Breast epithelium (tissue), 4 donors: ENCODE measurements at places on chromosomes 1 and 21. TPM values are rescaled to one million over a fixed set of nuclear protein-coding genes. Genes with fewer than 3 reads are reported as not detected.

- no peak overlapping the region for H3K4me3 ChIP-seq
- no peak overlapping the region for H3K27ac ChIP-seq
- H3K4me1 ChIP-seq, result no peaks in the 10 kb centered on the region
- H3K27me3 ChIP-seq, result no peaks in the 10 kb centered on the region
- H3K36me3 ChIP-seq, result no peaks in the 10 kb centered on the region
- no peak for DNase-seq
These were observed 224.7 kb downstream of the CAMTA1 start for GRCh38 chr1:7009741-7010525.

DNA sequence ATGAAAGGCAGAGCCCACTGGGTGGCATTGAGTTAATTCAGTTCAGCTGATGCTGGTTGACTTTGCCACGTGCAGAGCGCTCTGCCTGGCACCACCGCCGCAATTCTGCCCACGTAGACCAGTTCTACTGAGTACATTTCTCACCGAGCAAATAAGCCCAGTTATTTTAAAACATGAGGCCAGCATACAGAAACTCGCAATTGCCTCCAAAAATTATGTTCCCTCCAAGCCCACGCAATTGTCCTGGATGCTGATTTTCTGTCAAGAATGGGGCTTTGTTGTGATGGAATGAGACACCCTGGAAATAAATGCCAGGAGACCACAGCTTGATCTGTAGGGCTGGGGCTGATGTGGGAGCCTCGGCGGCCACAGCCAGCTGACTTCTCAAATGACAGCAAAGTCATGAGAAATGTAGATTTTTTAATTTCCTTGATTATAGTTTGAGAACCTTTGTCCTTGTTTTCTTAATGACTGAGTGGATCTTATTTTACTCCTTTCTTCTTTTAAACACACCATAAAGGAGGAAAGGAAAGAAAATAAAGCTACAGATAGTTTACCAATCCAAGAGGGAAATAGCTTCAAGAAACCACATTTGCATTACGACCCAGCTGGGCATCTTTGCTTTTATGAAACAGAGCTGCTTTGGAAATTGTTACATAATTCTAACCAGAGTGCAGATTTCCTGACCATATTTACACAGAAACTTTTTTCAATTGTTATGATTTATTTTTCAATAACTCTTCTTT lies 11.6 kb upstream of the PARP1 start:
- H3K27ac ChIP-seq, result no peak overlapping the region
- H3K4me1 ChIP-seq, result no peaks in the 10 kb centered on the region
- H3K36me3 ChIP-seq, result no peaks in the 10 kb centered on the region
- no peak overlapping the region for H3K4me3 ChIP-seq

DNA sequence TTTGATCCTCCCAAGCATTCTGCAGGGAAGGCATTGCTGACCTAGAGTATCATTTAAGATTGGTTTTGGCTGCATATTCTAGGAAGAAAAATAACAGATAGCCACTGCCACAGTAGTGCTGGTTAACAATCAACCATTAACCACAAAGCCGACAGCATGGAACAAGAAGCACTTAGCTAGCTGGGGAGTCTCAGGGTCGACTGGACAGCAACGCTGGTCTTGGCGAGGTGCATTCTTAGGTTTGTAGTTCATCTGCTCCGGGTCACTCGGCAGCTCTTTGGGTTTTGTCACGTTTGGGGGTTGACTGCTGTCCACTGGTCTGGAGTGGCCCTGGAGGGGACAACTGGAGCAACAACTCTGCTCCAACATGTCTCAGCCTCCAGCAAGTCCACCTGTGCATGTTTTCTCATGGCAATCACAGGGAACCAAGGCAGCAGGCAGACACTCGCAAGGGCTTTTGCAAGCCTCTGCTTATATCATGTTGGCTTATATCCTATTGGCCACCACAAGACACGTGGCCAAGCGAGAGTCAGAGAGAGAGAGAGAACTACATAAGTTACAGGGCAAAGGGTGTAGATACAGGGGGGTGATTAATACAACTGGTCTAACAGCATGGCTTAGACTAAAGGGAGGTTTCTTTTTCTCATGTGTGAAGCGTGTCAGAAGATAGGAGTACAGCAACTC lies 99.5 kb downstream of the LACTBL1 start:
- H3K36me3 ChIP-seq, result no peaks in the 10 kb centered on the region
- H3K27me3 ChIP-seq, result no peaks in the 10 kb centered on the region
- no peaks in the 10 kb centered on the region for H3K4me1 ChIP-seq
- no peak for DNase-seq
- H3K27ac ChIP-seq, result no peak overlapping the region

DNA sequence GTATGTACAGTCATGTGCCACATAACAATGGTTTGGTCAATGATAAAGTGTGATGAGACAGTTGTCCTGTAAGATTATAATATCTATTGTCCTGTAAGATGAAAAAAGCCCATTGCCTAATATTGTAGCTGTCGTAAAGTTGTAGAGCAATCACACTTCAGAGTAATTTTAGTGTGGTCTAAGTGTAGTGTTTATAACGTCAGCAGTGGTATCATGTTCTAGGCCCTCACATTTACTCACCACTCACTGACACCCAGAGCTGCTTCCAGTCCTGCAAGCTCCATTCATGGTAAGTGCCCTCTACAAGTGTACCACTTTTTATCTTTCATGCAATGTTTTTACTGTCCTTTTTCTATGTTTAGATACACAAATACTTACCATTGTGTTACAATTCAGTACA lies 259.9 kb upstream of the RAB4A start:
- no peak overlapping the region for H3K4me3 ChIP-seq
- H3K27ac ChIP-seq, result no peak overlapping the region
- DNase-seq, result no peak
- H3K27me3 ChIP-seq, result no peaks in the 10 kb centered on the region
- no peaks in the 10 kb centered on the region for H3K4me1 ChIP-seq

- no peak overlapping the region for H3K27ac ChIP-seq
- H3K36me3 ChIP-seq, result no peaks in the 10 kb centered on the region
- DNase-seq, result no peak
- no peaks in the 10 kb centered on the region for H3K27me3 ChIP-seq
- H3K4me1 ChIP-seq, result no peaks in the 10 kb centered on the region
- no peak overlapping the region for H3K4me3 ChIP-seq
These were observed 24.6 kb upstream of the RUNX3 start for GRCh38 chr1:24954631-24955030.

GRCh38 chr1:36366091-36366661 lies 19.5 kb downstream of the STK40 start:
- H3K27ac ChIP-seq, result peak overlapping the region; percentile 36
- H3K4me1 ChIP-seq, result peaks cover 8% of the 10 kb centered on the region
- H3K27me3 ChIP-seq, result no peaks in the 10 kb centered on the region
- no peak overlapping the region for H3K4me3 ChIP-seq
- DNase-seq, result no peak

- H3K27ac ChIP-seq, result peak overlapping the region; percentile 43
- H3K36me3 ChIP-seq, result no peaks in the 10 kb centered on the region
- H3K4me3 ChIP-seq, result no peak overlapping the region
These were observed 72.5 kb downstream of the NTMT2 start for GRCh38 chr1:170218257-170218650.

DNA sequence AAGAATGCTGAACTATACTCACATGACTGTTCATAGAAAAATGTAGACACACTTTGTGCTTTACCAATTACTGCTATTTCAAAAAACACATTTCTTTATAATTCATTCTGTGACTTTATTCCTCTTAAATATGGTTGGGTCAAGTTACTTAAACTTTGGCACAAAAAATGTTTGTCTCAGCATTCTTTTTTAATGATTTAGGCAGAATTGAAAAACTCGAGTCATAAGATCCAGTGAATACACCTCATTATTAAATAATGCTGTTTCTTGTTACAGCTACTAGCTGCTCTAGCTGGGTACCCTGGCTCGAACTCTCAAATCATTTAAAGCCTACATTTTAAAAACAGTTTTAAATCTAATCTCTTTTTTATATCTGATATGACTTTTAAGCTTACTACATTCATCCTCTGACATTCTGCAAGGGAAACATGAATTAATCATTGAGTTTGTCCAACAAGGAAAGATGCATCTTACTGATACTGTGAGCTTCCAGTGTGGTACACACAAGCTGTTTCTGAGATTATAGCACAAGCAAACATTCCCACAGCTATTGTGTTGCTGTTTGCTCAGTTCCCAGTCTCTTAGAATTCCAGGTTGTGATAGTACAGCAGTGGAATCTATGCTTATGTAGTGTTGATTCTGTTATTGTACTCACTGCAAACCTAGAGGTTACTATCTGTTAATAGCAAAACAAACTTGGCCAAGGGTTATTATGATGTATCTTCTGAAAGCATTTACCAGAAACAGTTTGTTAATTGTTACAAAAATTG lies 746.5 kb downstream of the USP25 start:
- no peak overlapping the region for H3K27ac ChIP-seq
- no peak for DNase-seq
- H3K4me3 ChIP-seq, result no peak overlapping the region

DNA sequence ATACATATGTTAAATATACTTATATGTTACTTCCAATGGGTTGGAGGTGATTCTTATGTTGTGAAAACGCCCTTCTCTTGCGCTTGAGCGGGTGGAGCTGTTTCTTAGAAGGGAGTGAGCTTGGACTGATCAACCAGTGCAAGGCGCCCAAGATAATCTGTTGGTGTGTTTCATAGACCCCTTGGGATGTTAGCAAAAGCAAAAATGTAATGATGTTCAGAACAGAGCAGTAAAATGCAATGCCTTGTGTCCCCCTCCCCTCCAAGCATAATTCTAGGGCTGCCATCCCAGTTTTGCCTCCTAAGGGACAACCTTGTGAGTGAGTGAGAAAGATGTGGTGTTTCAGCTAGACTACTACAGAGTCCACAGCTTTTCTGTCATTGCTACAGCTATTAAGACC lies 6.2 kb upstream of the CD34 start:
- H3K27me3 ChIP-seq, result no peaks in the 10 kb centered on the region
- H3K36me3 ChIP-seq, result no peaks in the 10 kb centered on the region

DNA sequence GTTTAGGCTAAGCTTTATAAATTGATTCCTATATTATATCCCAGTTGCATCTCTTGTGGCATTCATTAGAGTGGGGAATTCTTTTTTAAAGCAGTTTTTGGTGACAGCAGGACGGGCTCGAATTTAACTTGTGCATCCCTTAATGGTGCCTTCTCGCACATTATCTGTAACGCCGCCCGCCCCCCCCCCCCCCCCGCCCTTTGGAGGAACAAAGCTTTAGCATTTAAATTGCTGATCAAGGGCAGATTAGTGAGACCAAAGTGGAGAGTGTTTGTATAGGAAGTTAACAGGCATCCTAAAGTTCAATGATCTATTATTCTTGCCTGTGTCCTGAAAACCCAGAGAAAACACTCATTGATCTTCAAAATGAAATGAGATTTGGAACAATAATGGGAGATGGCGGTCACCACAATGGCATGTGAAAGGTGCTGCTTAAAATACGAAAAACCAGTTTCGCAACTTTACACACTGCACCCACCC lies 2.2 kb downstream of the LMO4 start:
- H3K27ac ChIP-seq, result peak overlapping the region; percentile 100
- DNase-seq, result no peak
- H3K27me3 ChIP-seq, result no peaks in the 10 kb centered on the region
- H3K4me1 ChIP-seq, result peaks cover 15% of the 10 kb centered on the region

DNA sequence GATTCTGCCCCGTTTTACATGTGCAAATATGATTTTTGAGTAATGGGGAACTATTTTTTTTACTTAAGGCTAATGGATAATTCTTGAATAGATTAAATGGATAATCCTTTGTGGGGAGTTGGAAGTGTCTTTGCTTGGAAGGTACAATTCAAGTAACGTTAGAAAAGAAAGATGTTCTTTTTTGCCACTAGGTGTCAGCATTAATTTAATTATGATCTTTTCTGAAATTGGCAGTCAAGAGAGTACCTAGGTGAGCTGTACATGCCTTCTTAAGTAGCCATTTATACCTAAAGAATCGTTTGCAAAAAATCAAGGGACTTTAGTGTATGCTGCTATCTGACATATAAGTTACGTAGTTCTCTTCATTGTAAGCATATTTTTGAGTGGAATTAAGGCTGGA lies 2.2 kb downstream of the FBXO28 start:
- H3K4me3 ChIP-seq, result no peak overlapping the region
- H3K27ac ChIP-seq, result no peak overlapping the region
- DNase-seq, result no peak
- no peaks in the 10 kb centered on the region for H3K4me1 ChIP-seq
- H3K27me3 ChIP-seq, result no peaks in the 10 kb centered on the region
- no peaks in the 10 kb centered on the region for H3K36me3 ChIP-seq

DNA sequence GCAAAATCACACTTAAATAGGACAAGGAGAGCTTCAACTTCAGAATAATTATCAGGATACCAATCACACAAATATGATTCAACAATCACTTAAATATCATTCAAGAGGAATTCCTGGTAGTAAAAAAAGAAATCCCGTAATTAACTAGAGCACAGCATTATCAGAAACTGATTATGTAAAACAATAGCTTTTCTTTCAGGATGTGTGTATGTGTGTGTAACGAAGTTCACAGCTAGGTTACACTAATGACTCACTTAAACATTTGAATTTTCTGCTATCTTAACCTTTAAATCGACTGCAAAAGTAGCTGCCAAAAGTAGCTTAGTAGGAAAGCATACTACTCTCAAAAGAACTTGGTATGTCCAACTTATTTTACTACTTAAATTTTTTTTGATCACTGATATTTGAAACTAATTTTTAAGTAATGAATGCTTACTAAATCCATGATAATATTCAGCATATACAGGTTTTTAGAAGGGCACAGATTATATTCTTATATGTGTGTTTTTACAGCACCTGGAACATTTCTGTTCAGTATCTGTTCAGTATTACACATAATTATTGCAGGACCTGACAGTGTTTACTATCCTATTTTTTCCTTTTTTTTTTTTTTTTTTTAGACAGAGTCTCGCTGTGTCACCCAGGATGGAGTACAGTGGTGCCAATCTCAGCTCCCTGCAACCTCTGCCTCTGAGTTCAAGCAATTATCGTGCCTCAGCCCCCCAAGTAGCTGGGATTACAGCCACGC lies 4.2 kb downstream of the RERE start:
- peak overlapping the region; percentile 8 for H3K27ac ChIP-seq
- no peaks in the 10 kb centered on the region for H3K27me3 ChIP-seq
- H3K36me3 ChIP-seq, result no peaks in the 10 kb centered on the region
- no peak overlapping the region for H3K4me3 ChIP-seq
- peaks cover 10% of the 10 kb centered on the region for H3K4me1 ChIP-seq

DNA sequence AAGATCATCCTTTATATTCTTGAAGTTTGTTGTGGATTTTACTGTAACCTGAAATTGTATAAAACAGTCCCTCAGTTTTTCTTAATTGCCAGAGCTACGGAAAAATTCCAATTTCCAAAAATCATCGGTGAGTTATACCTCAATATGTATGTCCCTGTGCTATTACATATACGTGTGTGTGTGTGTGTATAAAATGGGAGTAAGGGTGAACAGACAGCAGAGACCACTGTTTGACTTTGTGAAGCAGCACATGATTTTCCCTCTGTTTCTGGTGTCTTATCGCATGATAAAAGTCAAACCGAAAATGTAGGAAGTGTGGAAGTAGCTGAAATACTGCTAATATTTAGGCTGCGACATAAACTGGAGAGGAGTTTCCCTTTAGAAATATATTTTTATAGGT lies 1.2 kb downstream of the OR2T1 start:
- H3K4me1 ChIP-seq, result no peaks in the 10 kb centered on the region
- no peaks in the 10 kb centered on the region for H3K27me3 ChIP-seq
- DNase-seq, result no peak
- no peak overlapping the region for H3K27ac ChIP-seq

TNFRSF18 gene
- 5.9 TPM for total RNA-seq
